Temporal lobe (tissue), 4 donors: ENCODE measurements at places on chromosomes 16 and 17. TPM values are rescaled to one million over a fixed set of nuclear protein-coding genes. Genes with fewer than 3 reads are reported as not detected.

CDH11 gene
- 149 TPM for total RNA-seq

GALR2 gene
- not detected for total RNA-seq

NUFIP2 gene
- total RNA-seq = 40.6 TPM

EFNB3 gene
- 24.3 TPM for total RNA-seq

MMP28 gene
- total RNA-seq = 6.4 TPM

SDF2 gene
- 29.0 TPM for total RNA-seq

MRM1 gene
- total RNA-seq = 3.7 TPM

NTN1 gene
- total RNA-seq = 4.4 TPM

CSH2 gene
- total RNA-seq = not detected

USB1 gene
- total RNA-seq = 10.8 TPM

NEUROD2 gene
- 74.5 TPM for total RNA-seq

CNTNAP4 gene
- 29.5 TPM for total RNA-seq

FGF11 gene
- 3.7 TPM for total RNA-seq

OSBPL7 gene
- total RNA-seq = 6.9 TPM

TRIM72 gene
- total RNA-seq = 0.49 TPM
